ENCODE measurements at places on chromosomes 1 and 21.

GRCh38 chr1:80659161-80659560, 1141.6 kb upstream of the ADGRL2 start:
- no peak for DNase-seq

DNA sequence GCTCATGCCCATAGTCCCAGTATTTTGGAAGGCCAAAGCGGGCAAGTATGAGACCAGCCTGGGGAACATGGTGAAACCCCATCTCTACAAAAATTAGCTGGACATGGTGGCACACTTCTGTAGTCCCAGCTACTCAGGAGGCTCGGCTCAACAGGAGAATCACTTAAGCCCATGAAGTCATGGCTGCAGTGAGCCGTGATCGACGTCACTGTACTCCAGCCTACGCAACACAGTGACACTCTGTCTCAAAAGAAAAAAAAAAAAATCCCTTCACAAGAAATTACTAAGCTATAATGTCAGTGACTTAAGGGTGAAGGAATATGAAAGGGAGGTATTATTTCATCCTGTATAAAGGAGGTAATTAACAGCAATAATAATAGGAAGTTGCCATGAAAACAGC, 99.8 kb downstream of the ACBD6 start:
- no peak for DNase-seq

DNA sequence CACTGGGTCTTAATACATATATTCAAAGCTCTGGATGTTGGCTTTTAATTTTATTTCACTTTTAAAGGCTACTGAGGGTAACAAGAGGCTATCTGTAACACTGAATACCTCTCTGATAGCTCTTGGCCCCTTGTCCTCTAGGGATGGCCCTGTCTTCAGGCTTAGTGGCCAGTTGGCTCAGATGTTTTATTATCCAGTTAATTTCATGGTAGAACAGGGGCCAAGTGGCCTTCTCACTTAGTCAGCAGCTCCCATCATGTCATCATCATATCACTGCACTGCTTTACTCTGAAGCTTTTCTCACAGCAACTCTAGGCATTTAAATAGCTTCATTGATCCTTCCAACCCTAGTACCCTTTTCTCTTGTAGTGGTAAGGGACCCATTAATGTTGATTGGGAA, 40.2 kb upstream of the MACF1 start:
- no peak for DNase-seq

GRCh38 chr1:47554901-47555300, 117.1 kb downstream of the FOXD2 start:
- DNase-seq, result no peak

DNA sequence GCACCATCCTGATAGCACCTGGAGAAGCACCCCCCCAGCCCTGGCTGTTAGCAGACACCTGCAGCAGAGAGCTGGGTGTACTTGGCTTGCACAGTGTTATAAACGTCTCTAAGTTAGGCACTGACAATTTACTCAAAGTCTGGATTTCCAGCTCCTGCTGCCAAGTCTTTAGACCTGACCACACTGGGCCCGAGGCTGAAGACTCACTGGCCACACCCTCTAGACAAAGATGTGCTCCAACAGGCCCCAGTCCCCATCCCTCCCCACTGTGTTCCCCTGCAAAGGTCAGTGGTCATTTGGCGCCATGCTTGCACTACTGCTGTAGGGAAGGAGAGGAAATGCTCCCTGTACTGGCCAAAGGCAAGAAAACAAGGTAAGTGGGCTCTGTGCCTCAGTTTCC, 31.1 kb downstream of the PADI6 start:
- DNase-seq, result no peak

GRCh38 chr1:54299037-54299436, 99.1 kb downstream of the MRPL37 start:
- no peak for DNase-seq

DNA sequence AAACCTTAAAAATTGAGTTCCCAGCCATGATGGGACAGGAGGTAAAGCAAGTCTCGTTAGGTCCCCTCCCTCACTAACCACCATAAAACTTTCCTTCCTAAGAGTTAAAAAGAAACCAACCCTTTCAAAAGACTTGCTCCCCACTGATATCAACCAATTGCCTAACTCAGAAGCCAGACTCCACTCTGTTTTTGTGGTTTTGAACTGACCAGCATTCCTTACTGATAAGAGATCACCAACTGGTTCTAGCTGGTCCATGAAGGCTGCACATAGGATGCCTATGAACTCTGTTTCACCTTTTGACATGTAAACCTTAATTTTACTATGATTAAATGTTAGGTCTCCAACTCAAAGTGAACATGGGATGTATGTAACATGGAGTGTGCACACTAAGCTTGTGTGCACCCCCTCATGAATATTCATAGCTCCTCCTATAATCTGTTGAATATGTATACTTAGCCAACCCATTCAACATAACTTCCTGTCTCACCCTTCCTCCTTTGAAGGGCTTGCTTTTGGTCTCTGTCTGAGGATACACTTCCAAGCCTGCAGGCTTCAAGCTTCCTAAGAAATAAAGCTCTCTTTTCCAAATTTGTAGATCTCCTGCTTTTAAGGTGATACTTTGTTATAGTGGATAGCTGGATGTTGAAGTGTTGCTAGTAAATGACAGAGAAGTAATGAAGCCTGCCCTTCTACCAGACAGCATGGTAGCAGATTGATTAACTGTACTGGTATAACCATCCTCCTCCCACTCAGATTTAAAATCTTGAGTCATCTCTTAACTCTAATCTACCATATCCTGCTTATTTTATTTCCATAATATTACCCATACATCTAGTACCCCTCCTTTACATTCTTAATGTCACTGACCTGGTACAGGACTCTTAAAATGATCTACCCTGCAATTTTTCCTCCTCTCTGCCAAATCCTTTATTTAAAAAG, 95.6 kb downstream of the ZNF644 start:
- DNase-seq, result no peak

DNA sequence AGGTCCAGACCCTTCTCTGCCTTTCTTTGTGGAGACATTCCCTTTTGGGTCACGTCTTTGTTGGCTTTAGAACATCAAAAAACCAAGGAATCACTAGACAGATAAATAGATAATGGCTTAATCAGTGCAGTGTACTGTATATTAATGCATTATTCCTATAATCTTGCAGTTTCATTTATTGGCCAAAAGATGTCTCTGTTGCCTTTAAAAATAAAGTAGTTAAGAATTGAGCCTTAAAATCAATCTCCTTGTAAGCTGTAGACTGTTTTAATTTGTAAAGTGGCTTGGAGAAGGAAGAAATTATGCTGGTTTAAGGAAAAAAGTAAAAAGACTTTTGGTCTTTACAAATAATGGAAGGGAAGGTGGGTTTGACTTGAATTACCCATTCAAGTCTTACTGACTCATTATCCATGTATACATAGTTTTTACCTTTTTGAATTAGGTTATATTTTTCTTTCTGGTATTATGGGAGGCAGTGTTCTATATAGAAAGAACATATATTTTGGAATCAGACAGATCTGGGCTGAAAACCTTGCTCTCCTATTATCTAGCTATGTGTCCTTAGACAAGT, 84.6 kb downstream of the VPS13D start:
- no peak for DNase-seq
